ENCODE measurements at places on chromosomes 1 and 21.

DNA sequence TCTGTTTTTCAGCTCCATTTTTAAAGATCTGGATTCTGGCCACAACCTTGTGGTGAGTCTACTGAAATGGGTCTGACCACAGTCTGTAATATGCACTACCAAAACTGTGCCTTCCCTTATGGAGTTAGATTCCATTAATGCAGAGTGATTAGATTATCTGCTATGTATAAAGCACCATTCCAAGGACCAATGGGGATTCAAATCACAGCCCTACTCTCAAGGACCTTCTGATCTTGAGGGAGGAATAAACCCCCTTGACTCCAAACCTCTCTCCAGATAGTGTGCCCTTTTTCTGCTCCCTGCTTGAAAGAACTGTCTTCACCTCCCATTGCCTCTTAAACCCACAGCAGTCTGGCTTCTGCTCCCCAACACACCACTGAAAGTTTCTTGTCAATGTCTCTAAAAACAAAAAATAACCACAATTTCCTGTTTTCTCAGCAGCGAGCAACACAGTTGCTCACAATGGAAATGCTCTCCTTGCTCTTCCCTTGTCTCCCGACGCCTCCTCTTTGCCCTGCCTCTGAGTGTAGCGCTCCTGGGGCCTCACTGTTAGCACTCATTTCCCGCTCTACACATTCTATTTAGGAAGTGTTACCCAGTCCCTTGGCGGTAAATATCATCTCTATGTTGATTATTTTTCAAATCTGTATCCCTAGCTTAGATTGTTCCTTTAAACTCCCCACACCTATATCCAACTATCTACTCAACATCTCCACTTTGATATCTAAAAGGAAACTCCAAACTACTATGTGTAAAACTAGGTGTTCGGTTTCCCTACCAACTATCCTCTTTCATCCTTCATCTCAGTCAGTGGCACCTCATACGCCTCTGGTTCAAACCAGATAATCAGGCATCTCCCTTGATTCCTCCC, 13.6 kb downstream of the PCNX2 start:
- peak; percentile 8 for DNase-seq

GRCh38 chr1:213464786-213465460, 413.9 kb downstream of the RPS6KC1 start:
- no peak for DNase-seq

GRCh38 chr1:54846301-54846700, 40.7 kb downstream of the DHCR24 start:
- DNase-seq, result no peak

DNA sequence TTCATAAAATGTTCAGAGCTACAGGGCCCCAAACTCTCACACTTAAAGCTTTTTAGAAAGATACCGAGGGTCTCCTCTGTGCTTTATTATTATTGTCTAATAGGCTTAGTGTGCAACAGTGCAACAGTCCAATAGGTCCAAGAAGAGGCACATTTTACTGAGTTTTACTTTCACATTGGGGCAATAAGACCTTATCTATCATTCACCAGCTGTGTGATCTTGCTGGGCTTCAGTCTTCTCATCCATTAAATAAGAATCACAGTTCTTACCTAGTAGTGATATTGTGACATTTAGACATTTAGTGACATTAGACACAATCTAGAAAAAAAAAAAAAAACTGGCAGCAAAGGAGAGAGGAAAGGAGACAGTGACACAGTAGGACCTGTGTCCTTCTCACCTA, 175.8 kb upstream of the NFIA start:
- DNase-seq, result no peak

Data from body of pancreas (tissue), 4 donors.